ENCODE measurements at places on chromosomes 13 and 19. TPM values are rescaled to one million over a fixed set of nuclear protein-coding genes. Genes with fewer than 3 reads are reported as not detected.

Gene ERF
- 56.7 TPM for total RNA-seq

Gene KLF1
- total RNA-seq, result 0.97 TPM

Gene CHERP
- 7.9 TPM for total RNA-seq

Gene CNFN
- not detected for total RNA-seq

Gene USF2
- total RNA-seq, result 48.8 TPM

Gene ZNF557
- total RNA-seq, result 34.9 TPM

Gene SLC8A2
- 7.1 TPM for total RNA-seq

Gene ATP8A2
- total RNA-seq, result not detected

DNA sequence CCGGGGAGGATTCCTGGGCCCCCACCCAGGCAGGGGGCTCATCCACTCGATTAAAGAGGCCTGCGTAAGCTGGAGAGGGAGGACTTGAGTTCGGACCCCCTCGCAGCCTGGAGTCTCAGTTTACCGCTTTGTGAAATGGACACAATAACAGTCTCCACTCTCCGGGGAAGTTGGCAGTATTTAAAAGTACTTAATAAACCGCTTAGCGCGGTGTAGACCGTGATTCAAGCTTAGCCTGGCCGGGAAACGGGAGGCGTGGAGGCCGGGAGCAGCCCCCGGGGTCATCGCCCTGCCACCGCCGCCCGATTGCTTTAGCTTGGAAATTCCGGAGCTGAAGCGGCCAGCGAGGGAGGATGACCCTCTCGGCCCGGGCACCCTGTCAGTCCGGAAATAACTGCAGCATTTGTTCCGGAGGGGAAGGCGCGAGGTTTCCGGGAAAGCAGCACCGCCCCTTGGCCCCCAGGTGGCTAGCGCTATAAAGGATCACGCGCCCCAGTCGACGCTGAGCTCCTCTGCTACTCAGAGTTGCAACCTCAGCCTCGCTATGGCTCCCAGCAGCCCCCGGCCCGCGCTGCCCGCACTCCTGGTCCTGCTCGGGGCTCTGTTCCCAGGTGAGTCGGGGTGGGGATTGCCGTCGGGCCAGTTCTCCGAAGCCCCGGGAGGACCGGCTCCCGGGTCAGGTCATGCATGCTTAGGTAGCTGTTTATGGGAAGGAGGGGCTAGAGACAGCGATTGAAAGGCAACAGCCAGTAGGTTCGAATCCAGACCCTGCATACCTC, at the start of gene ICAM1:
Gene ICAM1, plus strand, starts transcription at position 505 of the 779 bp plus-strand sequence. Its CDS starts 40 bp downstream, at position 545.
- peak; percentile 77 for DNase-seq

DNA sequence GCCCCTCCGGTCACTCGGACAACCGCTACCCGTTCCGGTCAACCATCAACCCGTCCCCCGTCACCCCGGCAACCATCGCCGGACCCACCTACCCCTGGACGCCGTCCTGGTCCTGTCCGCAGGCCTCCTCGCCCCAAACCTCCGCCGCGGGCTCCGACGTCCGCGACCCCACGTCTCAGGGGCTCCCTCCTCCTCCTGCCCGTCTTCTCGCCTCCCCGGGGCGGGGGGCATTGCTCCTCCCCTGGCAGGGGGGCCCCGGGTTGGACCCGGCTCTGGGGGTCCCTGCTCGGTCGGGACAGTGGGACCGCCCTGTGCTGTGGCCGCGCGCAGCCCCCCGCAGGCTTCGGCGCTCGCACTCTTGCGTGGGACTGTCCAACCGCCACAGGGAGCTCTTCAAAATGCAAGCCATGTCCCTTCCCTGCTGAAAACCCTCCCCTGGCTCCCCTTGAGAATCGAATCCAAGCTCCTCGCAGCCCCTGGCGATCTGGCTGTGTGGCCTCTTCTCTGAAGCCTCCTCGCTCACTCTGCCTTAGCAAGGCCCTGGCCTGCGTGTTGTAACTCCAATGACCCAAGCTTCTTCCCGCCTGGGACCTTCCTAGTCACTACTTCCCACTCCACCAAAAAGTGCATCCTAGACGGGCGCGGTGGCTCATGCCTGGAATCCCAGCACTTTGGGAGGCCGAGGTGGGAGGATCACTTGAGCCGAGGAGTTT, 8.4 kb downstream of the EPHX3 start:
- DNase-seq, result no peak

- DNase-seq, result no peak
Measured at GRCh38 chr13:106109391-106109791, 426.1 kb downstream of the EFNB2 start.

GRCh38 chr19:42653841-42654240, 59.1 kb upstream of the CEACAM8 start:
- no peak for DNase-seq

GRCh38 chr19:29699861-29700260, 15.2 kb downstream of the C19orf12 start:
- no peak for DNase-seq

- DNase-seq, result no peak
Measured at GRCh38 chr19:13029893-13030292, 34.6 kb downstream of the NFIX start.

- DNase-seq, result no peak
Measured at GRCh38 chr19:13366529-13367143, 139.6 kb downstream of the CACNA1A start.

DNA sequence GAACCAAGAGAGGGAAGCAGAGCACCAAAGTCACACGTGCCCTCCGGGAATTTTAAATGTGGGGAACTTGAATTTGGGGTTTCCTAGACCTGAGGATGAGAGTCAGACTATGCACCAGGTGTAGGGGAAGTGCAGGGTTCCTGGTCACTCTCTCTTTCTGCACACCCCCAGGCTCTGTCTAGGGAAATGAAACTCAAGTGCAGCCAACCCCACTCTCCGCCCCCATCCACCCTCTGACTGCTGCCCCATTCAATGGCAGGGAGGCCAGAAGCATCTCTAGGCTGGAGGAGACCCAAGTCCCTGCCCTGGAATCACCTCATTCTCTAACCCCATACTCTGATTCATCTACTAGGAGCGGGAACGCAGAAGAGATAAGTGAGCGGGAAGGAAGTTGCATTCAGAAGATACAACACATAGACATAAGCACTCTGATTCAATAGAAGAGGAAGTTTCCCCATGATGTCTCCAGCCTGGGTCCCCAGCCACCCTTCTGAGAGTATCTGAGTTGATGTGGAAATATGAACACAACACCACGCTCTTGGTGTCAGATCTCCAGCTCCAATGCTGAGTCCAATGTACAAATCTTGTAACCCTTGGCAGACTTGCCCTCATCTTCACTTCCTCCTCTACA, 4.7 kb upstream of the SIGLEC14 start:
- no peak for DNase-seq

GRCh38 chr13:40480012-40480914, 186.2 kb downstream of the FOXO1 start:
- no peak for DNase-seq

DNA sequence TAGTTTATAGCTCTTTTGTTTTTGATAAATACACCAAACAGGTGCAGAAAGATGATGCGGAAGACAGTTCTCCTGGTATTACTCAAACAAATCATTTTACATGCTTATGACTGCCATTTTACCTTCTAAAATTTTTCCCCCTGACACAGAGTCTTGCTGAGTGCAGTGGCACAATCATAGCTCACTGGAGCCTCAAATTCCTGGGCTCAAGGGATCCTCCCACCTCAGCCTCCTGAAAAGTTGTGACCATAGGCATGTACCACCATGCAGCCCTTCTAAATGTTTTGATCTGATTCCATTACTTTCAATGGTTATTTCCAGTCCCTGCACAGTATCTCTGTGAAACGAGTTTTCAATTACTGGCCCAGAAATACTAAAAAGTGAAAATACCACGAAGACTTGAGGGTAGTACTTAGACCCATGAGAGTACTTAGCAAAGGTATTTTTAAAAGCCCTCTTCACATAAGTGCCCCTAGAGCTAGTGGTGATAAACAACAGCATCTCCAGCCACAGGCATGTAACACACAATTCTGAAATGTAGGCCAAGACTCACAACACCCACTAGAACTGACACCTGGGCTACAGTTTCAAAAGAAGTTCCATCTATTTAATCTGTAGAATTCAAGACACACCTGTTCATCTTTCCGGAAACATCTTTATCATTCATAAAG, 11.3 kb downstream of the HSPH1 start:
- no peak for DNase-seq

DNA sequence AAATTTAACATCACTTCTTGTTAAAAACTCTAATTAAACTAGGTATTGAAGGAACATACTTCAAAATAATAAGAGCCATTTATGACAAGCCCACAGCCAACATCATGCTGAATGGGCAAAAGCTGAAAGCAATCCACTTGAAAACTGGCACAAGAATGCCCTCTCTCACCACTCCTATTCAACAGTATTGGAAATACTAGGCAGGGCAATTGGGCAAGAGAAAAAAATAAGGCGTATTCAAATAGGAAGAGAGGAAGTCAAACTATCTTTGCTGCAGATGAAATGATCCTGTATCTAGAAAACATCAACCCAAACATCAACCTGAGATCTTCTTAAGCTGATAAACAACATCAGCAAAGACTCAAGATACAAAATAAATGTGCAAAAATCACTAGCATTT, 15.6 kb upstream of the LILRB1 start:
- no peak for DNase-seq

DNA sequence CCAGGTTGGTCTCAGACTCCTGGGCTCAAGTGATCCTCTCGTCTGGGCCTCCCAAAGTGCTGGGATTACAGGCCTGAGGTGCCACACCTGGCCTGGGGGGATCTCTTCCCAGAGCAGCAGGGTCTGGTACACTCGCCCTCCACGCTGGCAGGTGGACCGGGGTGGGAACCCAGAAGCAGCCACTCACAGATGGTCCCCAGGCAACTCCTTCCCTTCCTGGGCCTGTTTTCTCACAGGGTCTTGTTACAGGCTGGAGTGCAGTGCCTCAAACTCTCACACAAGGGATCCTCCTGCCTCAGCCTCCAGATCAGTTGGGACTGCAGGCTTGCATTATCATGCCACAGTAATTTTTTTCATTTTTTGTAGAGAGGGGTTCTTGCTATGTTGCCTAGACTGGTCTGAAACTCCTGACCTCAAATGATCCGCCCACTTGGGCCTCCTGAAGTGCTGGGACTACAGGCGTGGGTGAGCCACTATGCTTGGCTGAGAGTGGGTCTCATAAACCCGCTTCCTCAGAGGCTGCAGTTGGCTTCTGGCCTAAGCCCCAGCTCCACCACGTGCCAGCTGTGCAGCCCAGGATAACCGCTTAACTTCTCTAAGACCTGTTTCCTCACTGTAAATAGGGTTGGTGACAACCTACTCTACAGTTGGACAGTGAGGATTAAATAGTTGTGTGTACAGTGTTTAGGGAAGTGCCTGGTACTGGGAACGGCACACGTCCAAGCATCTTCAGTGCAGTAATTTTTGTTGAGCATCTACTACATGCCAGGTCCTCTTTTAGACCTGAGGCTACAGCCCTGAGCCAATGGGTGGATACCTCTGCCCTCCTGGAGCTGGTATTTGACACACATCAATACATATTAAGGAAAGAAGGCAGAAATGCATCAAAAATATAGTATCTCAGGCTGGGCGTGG, 871 bp upstream of the CCER2 start:
- no peak for DNase-seq

DNA sequence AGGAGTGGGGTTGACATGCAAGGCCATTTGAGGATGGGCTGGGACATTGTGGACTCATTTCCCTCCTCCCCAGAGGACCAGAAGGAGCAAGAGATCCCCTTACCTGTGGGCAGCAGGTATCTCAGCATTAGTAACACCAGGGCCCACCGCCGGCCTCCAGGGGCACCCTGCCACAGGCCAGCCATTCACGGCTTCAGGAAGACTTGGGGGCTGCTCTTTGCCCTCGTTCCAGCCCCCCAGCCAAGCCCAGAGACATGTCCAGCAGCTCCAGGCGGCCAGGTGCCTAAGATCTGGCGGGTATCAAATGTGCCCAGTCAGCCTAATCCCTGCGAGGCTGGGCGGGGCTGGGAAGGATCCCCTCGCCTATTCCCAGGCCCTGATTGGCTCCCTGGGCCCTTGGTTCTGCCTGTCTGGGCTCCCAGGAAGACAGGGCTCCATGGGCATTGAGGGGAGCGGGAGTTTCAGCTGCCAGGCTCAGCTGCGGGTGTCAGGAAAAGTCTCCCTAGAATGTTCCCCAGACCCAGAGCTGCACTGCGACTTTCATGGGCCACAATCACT, 21.3 kb upstream of the OR1M1 start:
- no peak for DNase-seq

- DNase-seq, result no peak
Measured at GRCh38 chr13:40251343-40252032, 415.0 kb downstream of the FOXO1 start.

GRCh38 chr13:23748109-23748990, 140.8 kb downstream of the MIPEP start:
- DNase-seq, result no peak

DNA sequence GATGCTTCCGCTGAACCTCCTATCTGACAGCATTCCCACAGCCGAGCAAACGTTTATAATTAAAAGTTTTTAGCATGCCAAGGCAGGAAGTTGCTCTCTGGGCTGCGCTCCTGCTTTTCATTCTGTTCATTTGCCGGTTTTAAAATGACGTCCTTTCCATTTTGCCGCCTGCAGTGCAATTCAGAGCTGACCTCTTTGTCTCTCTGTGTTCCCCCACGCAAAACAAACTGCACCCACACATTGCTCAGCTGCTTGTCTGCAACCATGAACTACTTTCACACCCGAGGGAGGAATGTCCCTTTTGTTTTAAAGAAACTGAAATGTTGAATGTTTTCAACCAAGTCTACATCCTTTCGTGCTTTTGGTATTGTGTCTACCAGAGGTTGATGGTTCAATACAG, 416.5 kb downstream of the EFNB2 start:
- no peak for DNase-seq

GRCh38 chr19:19062454-19063182, 1.2 kb upstream of the SLC25A42 start:
- no peak for DNase-seq

DNA sequence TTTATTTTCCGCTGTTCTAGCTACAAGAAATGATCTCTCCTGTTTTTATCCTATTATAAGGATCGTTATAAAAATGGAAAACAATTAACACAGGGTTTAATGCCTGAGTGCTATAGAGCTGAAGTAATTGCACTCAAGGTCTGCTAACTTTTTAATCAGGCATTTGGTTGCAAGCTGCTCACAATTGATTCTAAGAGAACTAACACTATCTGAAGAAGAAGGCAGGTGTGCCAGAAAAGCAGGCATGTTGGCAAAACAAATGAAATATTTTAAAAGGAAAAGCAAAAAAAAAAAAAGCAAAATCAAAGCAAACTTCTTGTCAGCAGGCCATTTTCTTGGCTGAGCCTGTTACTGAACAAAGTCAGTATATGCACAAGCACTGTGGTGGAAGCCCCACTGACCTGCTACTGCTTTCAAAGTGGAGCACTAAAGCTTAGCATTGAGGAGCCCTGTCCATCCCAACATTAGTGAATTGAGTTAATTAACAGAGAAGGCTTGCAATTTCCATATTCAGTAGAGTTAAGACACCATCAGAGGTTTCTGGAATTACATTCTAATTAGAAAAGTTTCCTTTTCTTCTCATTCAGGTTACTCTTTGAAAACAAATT, 574.2 kb downstream of the PCDH9 start:
- DNase-seq, result no peak

Data from uterus (tissue), 4 donors.